ENCODE measurements at places on chromosomes 6 and 20. TPM values are rescaled to one million over a fixed set of nuclear protein-coding genes. Genes with fewer than 3 reads are reported as not detected.

DNA sequence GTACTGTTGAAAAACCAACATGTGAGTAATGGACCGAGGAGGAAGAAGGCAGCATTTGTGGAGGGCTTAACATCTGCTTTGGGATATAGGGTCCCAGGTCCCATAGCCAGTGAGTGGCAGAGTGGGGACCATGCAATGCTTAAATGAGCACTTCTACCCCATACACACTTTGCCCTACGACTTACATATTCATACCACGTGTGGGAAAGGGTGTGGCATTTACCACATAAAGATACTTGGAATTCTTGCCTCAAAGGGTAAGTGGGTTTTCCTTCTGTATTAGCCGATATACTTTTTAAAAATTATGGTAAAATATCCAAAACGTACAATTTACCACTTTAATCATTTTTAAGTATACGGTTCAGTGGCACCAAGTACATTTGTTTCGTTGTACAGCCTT, 199.3 kb downstream of the BACH2 start:
- DNase-seq, result no peak

DNA sequence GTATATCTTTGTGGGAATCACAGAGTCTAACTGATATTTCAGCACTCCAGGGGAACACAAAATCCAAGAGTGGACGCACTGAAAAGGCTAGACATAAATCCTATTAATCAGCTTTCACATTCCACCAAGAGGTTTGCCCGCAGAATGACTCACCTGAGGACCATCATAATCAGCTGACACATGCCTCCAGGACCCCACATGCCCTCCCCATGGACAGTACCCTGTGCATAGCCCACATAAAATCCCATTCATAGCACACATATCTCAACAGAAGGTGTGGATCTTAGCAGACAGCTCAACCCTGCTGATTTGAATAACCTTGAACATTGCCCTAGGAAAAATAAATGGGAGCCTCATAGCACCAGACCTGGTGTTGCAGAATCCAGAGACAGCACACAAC, 246.8 kb upstream of the TENT5A start:
- no peak for DNase-seq

DNA sequence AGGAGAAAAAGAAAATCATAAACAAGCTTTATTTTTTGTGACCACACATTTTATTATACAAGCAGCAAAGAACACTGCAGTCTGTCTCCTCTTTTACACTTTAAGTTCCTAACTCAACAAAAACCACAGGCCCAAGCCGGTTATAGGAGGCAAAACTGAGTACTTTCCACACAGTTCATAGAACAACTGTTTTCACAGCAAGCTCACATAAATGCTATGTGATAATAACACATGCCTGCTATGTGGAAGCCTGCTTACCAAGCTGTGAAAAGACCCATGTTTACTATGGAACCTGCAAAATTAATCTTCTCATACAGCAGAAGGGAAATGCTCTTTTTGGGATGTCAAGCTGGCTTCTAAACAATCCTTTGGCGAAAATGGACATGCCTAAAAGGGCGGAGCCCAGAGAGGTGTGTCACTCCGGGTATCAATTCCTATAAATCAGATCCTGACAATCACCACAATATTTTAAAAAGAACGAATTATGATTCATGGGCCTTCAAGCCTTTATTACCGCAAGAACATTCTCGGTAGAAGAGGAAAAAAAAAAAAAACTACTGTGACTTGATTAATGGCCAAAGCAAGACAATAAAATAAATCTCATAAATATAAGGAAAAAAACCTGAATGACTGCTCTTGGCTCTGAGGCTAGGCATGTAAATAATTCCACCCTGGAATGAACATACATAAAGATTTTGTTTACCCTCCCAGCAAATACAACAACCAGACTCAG, 2.6 kb downstream of the TRERF1 start:
- DNase-seq, result no peak

Gene SYNDIG1
- 8.1 TPM for total RNA-seq

- DNase-seq, result no peak
These were observed 22.0 kb downstream of the KLHL31 start for GRCh38 chr6:53643481-53643965.

DNA sequence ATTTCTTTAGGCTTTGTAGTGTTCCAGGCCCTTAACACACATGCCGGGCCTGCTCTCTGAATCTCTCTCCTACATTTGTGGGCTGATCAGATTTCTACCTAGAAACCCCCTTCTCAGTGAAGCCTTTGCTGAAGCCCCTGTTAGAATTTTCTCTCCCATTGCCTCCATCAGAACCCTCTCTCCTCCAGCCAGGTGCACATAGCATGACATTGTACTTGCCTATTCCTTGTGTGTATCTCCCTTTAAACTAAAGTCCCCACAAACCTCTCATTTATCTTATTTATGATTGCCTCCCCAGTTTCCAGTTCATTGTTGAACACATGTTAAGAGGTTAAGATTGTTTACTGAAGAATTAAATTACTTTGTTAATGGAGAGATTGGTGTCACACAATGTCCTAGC, 325.5 kb upstream of the CITED2 start:
- no peak for DNase-seq

Gene SNHG17
- 18.0 TPM for total RNA-seq

Gene RUNX2
- total RNA-seq, result 1.8 TPM

DNA sequence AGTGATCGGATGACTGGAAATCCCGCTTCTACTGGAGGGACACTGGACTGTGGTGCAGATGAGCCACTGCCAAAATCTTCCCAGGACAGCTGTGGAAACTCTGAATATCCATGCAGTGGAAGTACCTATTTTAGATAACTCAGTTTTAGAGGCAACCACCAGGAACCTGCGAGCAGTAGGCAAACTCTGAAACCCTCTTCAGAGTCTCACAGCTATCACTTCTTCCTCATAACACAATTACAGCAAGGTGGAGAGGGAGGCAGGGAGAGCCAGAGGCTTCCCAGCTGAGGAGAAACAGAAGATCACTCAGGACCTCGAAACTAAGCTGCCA, 322.8 kb upstream of the NT5E start:
- no peak for DNase-seq

GRCh38 chr6:24721461-24722215, 2.7 kb upstream of the C6orf62 start:
- no peak for DNase-seq

GRCh38 chr20:4318891-4319290, 303.5 kb upstream of the RNF24 start:
- no peak for DNase-seq

DNA sequence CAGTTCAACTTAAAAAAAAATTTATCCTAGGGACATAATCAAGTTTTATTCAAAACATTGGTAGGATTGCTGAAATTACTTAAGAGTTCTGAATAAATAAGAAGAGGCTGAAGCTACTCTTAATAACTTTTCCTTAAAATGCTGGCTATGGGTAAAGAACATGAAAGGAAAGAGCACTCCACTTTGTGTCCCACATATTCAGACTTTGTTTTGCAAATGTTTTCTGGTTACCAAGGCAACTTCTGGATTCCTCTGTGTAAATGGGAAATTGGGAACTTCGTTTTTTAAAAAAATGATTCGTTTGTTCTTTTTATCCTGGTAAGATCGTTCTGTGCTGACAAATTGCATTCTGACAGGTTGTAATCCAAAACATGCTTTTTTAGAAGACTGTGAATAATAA, 115.0 kb downstream of the KIF6 start:
- DNase-seq, result no peak

DNA sequence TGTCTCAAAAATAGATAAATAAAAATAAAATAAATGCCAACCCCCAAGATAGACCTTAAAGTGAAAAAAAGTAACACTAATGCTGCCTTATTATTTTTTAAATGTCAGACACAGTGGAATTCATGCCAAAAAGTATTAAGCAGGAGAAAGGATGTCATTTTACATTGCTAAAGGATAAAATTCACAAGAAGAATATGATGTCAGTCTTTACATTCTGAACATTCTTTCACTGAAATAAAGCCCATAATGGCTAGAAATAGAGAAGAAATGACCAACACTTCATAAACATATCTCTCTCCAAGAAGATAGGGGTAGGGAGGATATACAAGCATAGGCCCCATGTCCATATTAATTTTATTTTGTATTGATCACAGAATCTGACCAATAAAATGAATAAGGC, 47.4 kb downstream of the SLC23A2 start:
- no peak for DNase-seq

Data from endothelial cell (in vitro differentiated cells).